ENCODE measurements at places on chromosomes 3 and 15.

DNA sequence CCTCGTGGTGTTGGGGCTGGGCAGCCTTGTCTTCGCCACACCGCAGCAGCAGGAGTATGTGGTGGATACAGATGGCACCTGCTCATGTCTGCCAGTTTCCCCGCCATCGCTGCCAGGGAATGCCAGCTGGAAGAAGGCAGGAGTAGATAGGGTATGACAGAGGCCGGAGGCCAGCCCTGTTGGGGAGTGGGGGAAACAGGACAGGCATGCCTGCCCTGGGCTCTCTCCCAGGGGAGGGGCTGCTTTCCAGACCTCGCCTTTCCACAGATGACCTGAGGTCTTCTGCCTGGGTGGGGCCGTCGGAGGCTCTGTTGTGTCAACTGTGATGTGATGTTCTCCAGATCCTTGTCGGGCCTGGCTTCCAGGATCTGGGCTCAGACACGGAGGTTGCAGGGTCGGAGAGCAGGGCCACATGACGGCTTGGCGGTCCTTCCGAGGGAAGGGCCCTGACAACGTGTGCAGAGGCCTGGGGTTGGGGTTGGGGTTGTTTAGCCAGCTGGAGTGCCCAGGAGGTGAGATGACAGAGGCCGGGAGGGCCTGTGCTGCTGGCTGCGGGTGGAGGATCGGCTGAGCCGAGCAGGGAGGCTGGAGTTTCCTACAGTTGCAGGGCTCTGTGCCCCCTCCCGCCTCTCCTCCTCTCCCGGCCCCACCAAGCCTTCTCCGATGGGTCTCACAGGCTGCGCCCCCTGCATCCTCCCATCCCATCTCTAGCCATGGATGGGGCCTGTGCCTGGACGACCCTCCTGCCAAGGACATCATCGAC lies 102.0 kb downstream of the TBC1D2B start:
- no peak for DNase-seq

GRCh38 chr3:138497851-138498250 lies 63.4 kb downstream of the ESYT3 start:
- DNase-seq, result no peak

DNA sequence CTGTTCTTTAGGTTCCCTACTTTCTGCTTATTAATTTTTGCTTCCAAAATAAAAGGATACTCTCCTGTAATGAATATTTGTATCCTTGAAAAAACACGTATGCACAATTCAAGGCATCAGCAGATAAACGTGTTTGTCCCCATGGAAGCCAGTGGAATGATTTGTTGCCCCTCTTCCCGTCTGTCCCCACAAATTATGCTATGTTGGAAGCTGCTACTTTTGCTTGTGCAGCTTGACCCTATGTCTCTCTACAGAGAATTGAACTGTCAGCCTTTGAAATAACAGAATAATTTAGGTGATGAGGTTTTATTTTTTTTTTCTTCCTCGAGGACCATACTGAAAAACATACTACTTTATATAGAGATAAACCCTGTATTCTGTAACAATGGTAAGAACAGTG lies 401.5 kb upstream of the GOLIM4 start:
- DNase-seq, result no peak

DNA sequence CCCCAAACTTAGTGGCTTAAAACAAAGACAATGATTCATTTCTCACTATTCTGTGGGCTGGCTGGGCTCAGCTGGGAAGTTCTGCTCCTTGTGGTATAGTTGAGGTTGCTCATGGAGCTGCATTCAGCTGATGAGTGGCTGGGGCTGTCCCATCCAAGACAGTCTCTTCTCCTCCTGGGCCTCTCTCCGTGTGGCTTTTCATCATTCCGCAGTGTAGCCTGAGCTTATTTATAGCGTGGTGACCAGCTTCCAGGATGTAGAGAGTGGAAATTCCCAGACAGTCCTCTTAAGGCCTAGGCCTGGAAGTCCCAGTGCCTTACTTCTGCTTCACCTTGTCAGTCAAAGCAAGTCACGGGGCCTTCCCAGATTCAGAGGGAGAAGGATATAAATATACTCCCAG lies 136.7 kb upstream of the DAZL start:
- DNase-seq, result no peak

GRCh38 chr3:112546216-112546759 lies 15.5 kb downstream of the ATG3 start:
- DNase-seq, result no peak

DNA sequence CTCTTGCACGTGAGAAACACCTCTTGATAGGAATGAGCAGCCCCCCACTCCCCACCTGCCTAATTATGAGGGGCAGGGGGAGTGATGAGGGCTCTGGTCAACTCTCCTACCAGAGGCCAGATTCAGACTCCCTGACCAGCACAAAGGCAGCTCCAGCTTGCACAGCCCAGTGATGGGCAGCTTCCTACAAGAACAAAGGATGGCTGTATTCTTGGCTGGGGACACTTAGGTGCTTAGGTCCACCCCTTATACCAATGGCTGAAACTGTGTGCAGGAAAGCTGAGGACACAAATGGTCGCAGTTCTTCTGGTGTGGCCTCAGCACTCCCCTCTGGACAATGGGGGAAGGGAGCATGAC lies 81.8 kb downstream of the IQSEC1 start:
- DNase-seq, result no peak

- no peak for DNase-seq
Measured at GRCh38 chr15:68815598-68815997, 5.1 kb downstream of the ANP32A start.

DNA sequence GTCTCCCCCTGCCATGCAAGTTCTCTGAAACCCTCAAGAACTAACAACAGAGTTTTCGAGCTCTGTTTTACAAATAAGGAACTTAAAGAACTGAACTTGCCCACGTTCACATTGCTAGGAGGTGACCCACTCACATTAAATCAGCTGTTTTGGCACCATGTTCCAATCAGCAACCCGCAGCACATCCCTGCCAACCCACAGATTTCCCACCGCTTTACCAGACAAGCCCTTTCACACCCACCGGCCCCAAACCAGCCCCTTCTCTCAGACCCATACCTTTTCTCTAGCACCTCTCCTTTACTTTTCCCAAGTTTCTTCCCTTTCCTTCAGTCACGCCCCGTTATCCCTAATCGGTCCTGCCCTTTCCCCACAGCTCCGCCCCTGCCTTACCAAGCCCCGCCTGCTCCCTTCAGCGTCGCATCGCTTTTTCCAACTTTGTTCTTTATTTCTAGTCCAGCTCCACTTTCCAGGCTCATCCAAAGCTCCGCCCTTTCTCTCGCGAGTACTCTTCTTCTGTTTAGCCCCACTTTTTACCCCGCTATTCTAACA lies 804 bp upstream of the BRPF1 start:
- DNase-seq, result no peak

- DNase-seq, result no peak
Measured at GRCh38 chr3:32882189-32882588, 64.4 kb downstream of the TRIM71 start.

GRCh38 chr3:102974333-102974732 lies 539.5 kb downstream of the ZPLD1 start:
- DNase-seq, result no peak

- no peak for DNase-seq
Measured at GRCh38 chr15:40545457-40545856, 19.4 kb downstream of the CCDC32 start.

- no peak for DNase-seq
Measured at GRCh38 chr15:96703794-96704550, 373.5 kb downstream of the NR2F2 start.

GRCh38 chr3:38224357-38224756 lies 41.3 kb upstream of the SLC22A13 start:
- DNase-seq, result no peak

All from stimulated activated CD8-positive, alpha-beta memory T cell treated with anti-CD3 and anti-CD28 coated beads, Interleukin-2, amount 100 ng/mL, for 1 hour (primary cell).